Effector memory CD8-positive, alpha-beta T cell (primary cell): ENCODE measurements at places on chromosomes 1 and 21.

DNA sequence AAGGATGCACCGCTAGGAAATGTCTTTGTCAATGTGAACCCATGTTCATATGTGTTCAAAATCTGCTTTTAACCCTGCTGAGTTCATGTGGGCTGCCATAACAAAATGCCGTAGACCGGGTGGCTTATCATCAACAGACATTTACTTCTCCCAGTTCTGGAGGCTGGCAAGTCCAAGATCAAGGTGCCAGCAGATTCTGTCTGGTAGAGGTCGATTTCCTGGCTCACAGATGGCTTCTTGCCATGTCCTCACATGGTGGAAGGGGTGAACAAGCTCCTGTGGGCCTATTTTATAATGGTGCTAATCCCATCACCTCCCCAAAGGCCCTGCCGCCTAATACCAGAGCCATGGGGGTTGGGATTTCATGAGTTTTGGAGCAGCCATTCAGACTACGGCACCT, 4.6 kb upstream of the CDCP2 start:
- DNase-seq, result no peak

GRCh38 chr1:42157667-42158066, 4.5 kb downstream of the GUCA2B start:
- DNase-seq, result no peak

DNA sequence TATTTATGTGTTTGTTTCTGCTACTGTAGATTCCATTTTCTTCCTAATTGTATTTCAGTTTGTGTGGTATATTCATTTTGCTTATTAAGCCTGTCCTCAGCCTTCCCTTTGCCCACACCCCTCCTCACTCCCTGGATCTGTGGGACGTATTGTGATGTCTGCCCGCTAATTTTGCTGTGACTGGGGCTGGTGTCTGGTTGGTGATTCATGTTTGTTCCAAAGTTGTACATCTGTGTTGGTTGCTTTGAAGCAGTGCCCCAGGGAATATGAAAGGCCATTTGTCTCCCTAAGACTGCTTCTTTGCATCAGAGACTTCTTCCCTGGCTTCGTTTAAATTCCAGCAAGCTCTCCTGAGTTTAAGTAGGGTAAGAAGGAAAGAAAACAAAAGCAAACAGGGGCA, 289.5 kb upstream of the SGIP1 start:
- no peak for DNase-seq

DNA sequence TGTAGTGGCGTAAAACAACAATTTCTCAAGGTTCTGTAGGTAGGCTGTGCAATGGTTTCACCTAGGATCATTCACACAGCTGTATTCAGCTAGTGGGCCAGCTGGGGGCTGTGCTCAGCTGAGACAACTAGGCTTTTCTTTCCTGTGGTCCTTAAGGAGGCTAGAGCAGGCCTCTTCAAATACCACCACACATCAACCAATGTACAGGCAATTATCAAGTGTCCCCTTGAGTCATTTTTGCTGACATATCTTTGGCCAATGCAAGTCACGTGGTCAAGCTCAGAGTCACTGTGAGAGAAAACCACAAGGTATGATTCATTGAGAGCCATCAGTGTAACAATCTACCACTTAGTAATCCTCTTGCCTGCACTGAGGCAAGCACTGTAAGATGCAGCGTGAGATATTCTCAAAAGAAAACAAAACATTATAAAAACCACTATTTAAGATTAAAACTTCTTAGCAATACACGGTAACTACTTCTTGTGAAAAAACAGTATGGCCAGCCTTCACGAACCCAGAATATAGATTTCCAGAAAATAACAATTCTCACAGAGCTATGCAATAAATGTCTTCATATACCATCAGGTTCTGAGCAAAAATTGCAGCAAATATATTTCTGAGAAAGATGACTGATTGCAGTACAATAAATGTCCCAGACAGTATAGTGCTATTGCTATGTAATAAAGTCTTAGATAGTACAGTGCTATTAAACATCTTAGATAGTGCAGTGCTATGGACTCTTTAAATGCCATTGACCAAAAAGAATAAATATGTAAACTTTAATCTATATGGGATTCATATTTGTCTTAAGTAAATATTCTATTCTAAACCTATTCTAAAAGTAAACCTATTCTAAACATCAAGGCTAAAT, 55.3 kb downstream of the NME7 start:
- peak; percentile 27 for DNase-seq

DNA sequence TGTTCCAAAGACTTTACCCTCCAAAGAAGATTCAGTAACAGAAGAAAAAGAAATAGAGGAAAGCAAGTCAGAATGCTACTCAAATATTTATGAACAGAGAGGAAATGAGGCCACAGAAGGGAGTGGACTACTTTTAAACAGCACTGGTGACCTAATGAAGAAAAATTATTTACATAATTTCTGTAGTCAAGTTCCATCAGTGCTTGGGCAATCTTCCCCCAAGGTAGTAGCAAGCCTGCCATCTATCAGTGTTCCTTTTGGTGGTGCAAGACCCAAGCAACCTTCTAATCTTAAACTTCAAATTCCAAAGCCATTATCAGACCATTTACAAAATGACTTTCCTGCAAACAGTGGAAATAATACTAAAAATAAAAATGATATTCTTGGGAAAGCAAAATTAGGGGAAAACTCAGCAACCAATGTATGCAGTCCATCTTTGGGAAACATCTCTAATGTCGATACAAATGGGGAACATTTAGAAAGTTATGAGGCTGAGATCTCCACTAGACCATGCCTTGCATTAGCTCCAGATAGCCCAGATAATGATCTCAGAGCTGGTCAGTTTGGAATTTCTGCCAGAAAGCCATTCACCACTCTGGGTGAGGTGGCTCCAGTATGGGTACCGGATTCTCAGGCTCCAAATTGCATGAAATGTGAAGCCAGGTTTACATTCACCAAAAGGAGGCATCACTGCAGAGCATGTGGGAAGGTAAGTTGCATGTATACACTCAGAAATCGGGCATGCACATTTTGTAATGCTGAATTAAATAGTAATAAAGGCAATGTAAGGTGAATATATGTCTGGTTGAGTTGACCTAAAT, 97.2 kb downstream of the ZFYVE9 start:
- no peak for DNase-seq

- DNase-seq, result no peak
These were observed 260.2 kb upstream of the RUNX1 start for GRCh38 chr21:35309316-35309715.

- no peak for DNase-seq
These were observed 13.0 kb downstream of the OSBPL9 start for GRCh38 chr1:51629918-51630317.

- DNase-seq, result no peak
These were observed 45.9 kb upstream of the DPH5 start for GRCh38 chr1:101071470-101071891.
